ENCODE measurements at places on chromosomes 11 and 22. TPM values are rescaled to one million over a fixed set of nuclear protein-coding genes. Genes with fewer than 3 reads are reported as not detected.

CTTN gene
- 291 TPM for total RNA-seq

FREY1 gene
- total RNA-seq = 1.5 TPM

SLC17A6 gene
- total RNA-seq = not detected

RAB36 gene
- 5.0 TPM for total RNA-seq

JHY gene
- 2.7 TPM for total RNA-seq

GRCh38 chr11:34184505-34185015 lies 79.1 kb downstream of the NAT10 start:
- H3K4me1 ChIP-seq = peaks cover 9% of the 10 kb centered on the region
- no peaks in the 10 kb centered on the region for H3K36me3 ChIP-seq
- no peak overlapping the region for H3K27ac ChIP-seq
- no peak overlapping the region for H3K4me3 ChIP-seq
- peaks cover 3% of the 10 kb centered on the region for H3K27me3 ChIP-seq
- DNase-seq = no peak

- no peak overlapping the region for H3K27ac ChIP-seq
- peaks cover 6% of the 10 kb centered on the region for H3K27me3 ChIP-seq
- no peaks in the 10 kb centered on the region for H3K4me1 ChIP-seq
- H3K36me3 ChIP-seq = no peaks in the 10 kb centered on the region
These were observed 73.2 kb downstream of the CTNND1 start for GRCh38 chr11:57834852-57835251.

DNA sequence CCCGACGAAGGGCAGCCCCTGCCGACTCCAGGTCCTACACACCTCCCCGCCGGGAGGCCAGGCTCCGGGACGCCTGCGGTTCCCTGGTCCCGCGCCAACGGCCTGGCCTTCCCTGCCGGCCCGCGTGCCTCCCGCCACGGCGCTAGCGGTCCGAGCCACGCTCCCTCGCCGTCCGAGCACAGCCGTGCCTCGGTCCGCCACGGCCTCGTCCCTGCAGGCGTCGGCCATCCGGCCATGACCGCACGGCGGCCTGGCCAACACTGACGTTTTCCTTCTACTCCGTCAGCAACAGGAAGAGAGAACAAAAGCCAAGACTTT lies 532 bp downstream of the EIF4G2 start:
- H3K36me3 ChIP-seq = peaks cover 40% of the 10 kb centered on the region
- DNase-seq = no peak
- peaks cover 24% of the 10 kb centered on the region for H3K4me1 ChIP-seq
- no peaks in the 10 kb centered on the region for H3K27me3 ChIP-seq

DNA sequence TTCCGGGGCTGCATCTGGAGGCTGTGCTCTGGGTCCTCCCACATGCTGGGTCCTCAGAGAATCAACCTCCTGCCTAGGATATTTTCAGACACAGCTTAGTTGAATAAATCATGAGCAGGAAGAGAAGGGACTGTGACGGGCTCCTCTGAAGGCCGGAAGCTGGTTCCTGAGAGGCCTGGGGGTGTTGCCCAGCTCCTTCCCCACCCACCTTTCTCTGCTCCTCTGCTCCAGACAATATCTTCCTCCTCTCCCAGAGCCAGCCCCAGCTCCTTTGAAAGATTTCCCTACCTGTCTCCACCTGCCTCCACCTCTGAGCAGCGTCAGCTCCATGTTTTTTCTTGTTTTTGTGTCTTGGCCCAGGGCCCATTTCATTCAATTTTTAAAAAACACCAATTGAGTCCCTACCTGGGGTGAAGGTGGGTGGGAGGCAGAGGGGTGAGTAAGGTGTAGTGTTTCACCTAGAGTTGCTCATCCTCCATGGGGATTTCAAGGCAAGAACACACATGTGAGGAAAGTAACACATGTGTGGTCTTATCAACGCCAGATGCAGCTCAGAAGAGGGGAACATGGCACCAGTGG lies 24.8 kb upstream of the THY1 start:
- H3K4me1 ChIP-seq = peaks cover 3% of the 10 kb centered on the region
- no peaks in the 10 kb centered on the region for H3K36me3 ChIP-seq
- DNase-seq = no peak
- no peaks in the 10 kb centered on the region for H3K27me3 ChIP-seq
- H3K27ac ChIP-seq = no peak overlapping the region

- H3K4me1 ChIP-seq = no peaks in the 10 kb centered on the region
- H3K27ac ChIP-seq = no peak overlapping the region
- H3K4me3 ChIP-seq = no peak overlapping the region
These were observed 81.3 kb downstream of the PHF21A start for GRCh38 chr11:46039990-46040389.
